NCI-H2081 (cell line): ENCODE measurements at places on chromosomes 2 and 18.

GRCh38 chr2:54750040-54750439 is 26.6 kb downstream of the EML6 start:
- DNase-seq: no peak

GRCh38 chr2:200212862-200213425 is 93.5 kb upstream of the SPATS2L start:
- no peak for DNase-seq

- no peak for DNase-seq
Measured at GRCh38 chr2:38900726-38901125, 11.1 kb downstream of the ARHGEF33 start.

GRCh38 chr18:13482618-13482945 is 243.8 kb downstream of the FAM210A start:
- DNase-seq: no peak

GRCh38 chr18:13262839-13263691 is 44.5 kb downstream of the LDLRAD4 start:
- no peak for DNase-seq

DNA sequence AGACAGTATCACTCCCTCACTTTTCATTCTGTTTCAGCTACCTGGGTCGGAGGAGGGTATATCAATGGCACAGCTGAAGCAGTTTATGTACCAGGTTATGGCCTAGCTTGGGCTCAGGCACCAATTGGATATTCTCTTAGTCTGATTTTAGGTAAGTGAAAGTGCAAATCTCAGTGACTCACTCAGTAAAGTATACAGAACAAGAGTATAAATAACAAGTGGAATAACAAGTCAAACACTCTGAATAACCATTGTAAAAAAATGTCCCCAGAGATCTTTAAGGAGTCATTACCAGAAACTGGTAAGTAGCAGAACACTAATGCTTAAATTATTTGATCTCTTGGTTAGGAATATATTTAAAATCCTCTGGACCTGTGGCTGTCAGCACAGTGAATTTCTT is 5.7 kb downstream of the SLC5A7 start:
- no peak for DNase-seq

- no peak for DNase-seq
Measured at GRCh38 chr2:236882930-236883329, 202.8 kb upstream of the COPS8 start.

DNA sequence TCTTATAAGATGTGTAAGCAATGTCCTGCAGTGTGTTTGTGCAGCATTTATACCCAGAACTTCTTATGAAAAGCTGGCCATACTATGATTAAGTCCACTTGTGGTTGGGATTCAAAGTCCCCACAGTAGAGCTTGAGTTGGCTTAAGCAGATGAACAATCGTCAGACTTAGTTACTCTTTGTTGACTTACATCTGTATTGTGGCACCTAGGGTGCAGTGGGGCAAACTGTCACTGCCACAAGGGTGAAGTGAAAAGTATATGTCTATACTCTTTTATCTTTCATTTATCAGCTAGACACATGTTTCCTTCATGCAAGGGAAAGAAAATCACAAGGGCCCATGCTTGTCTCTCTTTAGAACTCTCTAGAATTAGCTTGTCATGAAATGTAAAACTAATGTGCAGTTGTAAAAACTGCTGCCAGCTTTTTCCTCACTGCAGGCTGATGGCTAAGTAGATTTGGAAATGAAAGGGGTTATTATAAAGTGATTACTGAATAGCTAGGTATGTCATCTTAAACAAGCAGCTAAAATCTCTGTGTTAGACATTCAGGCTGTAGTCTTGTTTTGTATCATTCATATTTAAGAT is 474.5 kb downstream of the PTPRM start:
- DNase-seq: no peak

DNA sequence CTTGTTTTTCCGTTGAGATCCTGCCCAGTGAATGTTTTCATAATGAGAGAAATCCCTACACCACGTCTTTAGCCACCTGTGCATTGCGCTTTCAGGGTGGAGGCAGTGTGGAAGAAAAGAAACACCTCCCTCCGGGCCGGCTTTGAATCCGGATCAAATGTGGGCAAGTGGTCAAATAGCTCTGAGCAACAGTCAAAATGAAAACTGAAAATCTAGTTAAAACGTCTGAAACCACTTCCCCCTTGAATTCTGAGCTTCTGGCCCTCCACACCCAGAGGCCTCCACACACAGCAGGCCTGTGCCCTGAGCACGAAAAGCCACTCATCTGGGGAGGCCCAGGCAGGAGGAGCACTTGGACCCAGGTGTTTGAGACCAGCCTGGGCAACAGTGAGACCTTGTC is 263.6 kb upstream of the SALL3 start:
- no peak for DNase-seq

GRCh38 chr18:68707646-68708045 is 7.3 kb downstream of the TMX3 start:
- DNase-seq: no peak

- no peak for DNase-seq
Measured at GRCh38 chr2:96923201-96923600, 53.3 kb upstream of the SEMA4C start.

- no peak for DNase-seq
Measured at GRCh38 chr18:58901783-58902182, 37.1 kb downstream of the ZNF532 start.

DNA sequence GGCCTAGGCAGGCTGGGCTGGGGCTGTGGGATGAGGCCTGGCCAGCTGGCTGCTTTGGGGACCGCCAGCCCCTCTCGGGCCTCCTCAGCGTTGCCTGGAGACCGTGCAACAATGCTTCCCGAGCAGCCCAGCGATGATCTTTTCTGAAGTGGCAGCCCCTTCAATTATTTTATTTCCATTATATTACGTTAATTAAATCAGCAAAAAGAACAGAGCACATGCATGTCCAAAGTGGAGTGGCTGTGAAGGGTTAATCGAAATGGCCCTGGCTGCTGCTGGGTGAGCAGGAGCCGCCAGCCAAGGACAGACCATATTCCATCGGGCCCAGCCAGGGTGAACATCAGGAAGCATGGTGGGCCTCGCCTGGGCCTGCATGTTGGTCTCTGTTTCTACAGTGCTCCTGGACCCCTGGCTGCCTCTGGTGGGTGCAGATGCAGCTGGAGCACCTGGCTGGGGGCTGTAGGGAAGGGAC is 245.5 kb downstream of the MYCN start:
- no peak for DNase-seq

DNA sequence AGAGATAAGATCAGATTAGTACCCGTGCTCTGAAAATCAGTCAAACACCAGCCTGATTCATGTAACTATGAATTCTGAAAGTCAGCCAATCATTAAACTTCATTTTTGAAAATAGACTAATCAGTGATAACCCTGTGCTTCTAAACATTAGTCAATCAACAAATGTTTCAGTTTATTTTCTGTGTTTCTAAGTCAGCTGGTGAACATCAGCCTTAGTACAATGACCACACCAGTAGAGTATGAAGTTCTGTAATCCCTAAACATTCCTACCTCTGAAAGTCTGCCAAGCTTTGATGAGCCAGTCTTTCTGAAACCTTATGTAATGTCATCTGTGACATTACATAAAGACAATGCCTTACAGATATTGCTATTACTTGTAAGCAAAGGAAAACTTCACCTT is 807.4 kb upstream of the CRIM1 start:
- no peak for DNase-seq

DNA sequence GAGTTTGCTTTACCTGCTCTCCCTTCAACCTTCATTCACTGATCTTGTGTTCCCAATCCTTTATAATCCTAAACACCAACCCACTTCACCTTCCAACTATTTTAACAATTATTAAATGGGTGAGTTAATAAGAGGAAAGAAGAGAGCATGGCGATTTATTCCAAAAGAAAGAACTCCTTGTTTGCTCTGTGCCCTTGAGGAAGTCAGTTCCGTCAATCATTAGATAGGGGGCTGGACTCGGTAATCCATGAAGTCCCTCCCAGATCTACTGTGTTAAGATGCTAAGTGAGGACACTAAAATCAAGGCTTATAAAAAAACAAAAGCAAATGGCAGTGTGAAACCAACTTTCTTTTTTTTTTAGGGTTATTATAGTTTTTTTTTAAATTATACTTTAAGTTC is 589.9 kb downstream of the XIRP2 start:
- DNase-seq: no peak

DNA sequence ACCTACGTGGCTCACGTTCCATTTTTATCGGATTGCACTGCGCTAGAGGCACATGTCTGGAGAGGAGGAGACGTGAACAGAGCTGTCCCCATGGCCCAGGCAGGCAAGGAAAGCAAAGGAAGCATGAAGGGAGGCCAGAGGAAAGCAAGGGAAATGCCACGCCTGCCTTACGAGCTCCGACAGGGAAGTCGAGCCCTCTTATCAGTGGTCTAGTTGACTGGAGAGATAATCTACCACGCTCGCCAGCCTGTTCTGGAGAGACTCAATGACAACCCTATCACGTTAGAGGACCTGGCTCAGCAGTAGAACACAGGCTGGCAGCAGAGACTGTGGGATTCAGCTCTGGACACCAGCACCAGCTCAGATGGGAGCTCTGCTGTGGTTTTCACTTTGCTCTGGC is 202.6 kb upstream of the ID2 start:
- no peak for DNase-seq

DNA sequence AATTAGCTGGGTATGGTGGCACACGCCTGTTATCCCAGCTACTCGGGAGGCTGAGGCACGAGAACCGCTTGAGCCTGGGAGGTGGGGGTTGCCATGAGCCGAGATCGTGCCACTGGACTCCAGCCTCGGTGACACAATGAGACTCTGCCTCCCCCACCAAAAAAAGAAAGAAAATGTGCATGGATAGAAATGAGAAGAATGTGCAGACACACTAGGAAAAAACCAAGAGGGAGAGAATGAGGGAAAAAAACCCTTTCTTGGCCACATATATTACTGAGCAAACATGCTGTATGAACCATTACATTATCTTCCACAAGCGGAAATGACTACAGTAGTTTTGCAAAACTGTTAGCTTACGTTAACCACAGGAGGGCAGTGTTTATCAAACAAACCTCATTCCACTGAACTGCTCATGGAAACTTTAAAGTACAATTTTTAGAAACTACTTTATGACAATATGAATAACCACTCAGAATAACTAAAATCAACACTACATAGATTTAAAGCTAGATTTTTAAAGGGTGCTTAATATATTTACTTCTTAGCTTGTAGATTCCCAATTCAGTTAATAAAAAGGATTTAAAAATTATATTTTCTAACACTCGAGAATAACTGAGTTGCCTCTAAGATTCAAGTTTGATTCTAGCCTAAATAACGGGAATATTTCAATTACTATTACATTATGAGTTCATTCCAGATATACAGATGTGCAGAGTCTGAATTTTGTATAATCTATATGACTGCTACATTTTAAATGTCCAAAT is 26.4 kb downstream of the ASXL2 start:
- peak; percentile 17 for DNase-seq

- DNase-seq: no peak
Measured at GRCh38 chr2:151200844-151201243, 60.8 kb downstream of the RBM43 start.

DNA sequence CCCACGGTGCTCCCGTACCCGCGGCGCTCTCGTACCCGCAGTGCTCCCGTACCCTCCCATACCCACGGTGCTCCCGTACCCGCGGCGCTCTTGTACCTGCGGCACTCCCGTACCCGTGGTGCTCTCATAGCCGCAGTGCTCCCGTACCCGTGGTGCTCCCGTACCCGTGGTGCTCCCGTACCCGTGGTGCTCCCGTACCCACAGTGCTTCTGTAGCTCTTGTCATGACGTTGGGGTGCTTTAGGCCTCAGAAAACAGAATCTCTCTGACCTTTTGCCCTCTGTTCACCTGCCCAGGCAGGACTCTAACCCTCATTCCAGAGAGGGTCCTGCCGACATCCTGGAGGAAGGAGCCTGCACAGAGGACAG is 35.3 kb downstream of the SLC66A2 start:
- DNase-seq: no peak

DNA sequence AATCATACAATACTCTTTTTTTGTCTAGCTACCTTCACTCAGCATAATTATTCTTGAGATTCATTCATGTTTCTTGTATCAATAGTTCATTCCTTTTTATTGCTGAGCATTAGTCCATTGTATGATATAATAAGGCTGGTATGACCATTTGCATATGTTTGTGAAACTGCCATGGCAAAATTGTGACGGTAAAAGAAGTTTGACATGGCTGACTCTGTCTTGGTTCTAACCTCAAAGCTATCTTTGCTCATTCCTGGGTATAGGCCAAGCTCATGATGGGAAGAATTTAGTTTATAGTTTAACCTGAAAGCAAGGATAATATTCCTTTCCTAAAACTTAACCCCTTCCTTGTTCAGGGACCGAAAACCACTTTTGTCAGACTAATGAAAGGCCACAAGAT is 46.4 kb downstream of the COMMD1 start:
- no peak for DNase-seq

GRCh38 chr2:98240786-98241398 is 105.4 kb upstream of the CNGA3 start:
- no peak for DNase-seq

GRCh38 chr2:61604433-61604832 is 66.3 kb upstream of the XPO1 start:
- no peak for DNase-seq
